Activated CD8-positive, alpha-beta memory T cell treated with anti-CD3 and anti-CD28 coated beads for 1 hour (primary cell): ENCODE measurements at places on chromosomes 4 and X.
A peak's percentile ranks its signal among the peaks of the same experiment; 100 is the strongest.

GRCh38 chr4:109947457-109947856 lies 34.8 kb downstream of the EGF start:
- no peak for DNase-seq

GRCh38 chr4:119026662-119027444 lies 108.8 kb upstream of the MYOZ2 start:
- no peak for DNase-seq

- DNase-seq, result no peak
These were observed 169.0 kb downstream of the CORIN start for GRCh38 chr4:47668810-47669408.

- DNase-seq, result peak; percentile 5
These were observed 95.1 kb downstream of the USP9X start for GRCh38 chrX:41180194-41180908.

DNA sequence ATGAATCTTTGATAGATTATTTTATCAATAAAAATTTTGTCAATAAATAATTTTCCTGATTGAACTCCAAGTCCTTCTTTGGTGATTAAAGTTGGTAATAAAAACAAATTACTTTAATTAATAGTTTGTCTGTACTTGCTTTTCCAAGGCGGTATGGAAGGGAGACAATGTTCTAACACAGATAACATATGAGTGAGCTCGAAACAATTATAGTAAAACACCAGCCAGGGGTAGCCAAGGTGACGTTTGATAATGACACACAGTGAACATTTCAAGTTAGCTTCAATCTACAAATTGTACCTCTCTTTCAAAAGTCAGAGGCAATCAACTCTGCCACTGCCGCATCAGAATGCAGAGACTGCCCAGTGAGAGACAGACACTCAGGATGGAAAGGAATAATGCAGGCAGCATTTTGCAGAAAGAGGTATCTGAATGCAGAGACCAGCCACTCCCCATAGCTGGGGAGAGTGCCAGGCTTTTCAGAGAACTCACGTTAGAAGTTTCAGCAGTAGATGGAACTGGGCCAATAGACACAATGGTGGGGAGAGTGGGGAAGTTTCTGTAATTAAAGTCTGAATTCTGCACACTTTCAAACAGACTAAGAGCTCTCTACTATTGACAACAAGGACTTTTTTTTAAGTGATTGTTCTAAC lies 18.1 kb upstream of the ATOH1 start:
- DNase-seq, result no peak

DNA sequence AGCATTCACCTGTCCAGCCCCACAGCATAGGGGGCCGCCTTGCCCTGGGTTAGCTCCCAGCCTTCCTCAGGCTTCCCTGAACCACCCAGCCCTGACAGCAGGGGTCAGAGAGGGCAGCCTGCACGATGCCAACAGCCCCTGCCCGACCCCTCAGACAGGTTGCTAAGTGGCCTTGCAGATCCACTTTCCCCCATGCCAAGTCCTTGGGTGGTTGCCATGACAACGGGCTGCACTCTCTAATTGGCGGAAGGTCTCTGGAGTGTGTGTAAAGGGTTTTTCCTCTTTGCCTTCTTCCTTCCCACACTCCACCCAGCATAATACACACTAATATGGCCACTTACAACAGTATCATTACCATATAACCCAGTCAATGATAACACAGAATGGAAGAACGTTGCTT lies 99.6 kb upstream of the AFAP1 start:
- no peak for DNase-seq

DNA sequence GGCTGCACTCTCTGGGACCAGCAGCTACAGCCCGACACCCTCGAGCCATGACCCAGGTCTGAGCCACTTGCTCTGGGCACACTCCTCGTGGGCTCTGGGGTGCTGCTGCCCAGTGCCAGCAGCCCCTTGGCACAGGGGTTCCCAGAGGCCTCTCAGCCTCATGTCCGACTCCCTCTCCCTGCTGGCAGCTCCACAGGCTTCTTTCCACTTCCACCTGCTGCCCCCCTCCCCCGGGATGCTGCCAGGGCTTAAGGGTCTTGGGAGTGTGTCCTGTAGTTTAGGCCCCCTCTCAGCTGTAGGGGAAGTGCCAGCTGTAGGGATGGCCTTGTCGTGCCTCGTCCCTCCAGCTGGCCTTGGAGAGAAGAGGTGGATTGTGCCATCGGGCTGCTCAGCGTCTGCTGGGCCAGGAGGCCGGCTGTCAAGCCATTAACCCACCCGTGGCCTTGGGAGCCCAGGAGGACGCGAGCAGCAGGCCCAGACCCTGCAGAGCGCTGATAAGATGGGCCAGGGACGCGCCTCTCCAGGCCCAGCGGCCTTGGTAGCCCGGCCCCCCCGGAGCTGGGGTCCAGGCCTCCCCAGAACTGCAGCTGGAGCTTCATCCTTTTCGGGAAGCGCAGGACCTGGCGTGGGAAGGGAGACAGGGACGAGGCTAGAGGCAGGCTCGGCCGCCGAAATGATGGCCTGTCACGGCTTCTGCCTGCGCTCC lies 1.0 kb upstream of the USP27X start:
- DNase-seq, result no peak

GRCh38 chr4:101145021-101145420 lies 202.3 kb downstream of the PPP3CA start:
- no peak for DNase-seq

DNA sequence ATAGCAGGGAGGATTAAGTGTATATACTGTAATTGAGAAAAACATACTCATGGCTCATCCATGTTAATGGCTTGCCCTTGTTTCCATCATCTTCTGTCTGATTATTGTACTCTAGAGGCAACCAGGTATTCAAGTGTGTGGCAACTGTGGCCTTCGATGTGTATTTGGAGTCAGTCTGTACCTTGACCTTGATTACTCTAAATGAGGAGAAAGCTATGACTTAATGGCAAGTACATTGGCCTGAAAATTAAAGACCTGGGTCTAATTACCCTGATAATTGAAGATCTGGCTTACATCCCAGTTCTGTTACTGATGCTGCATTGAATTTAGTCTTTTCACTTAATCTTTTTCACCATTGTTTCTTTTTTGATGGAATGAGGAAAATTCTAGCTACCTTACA lies 409.2 kb downstream of the CCSER1 start:
- no peak for DNase-seq

- no peak for DNase-seq
These were observed 25.4 kb upstream of the FAM47B start for GRCh38 chrX:34917146-34917545.

DNA sequence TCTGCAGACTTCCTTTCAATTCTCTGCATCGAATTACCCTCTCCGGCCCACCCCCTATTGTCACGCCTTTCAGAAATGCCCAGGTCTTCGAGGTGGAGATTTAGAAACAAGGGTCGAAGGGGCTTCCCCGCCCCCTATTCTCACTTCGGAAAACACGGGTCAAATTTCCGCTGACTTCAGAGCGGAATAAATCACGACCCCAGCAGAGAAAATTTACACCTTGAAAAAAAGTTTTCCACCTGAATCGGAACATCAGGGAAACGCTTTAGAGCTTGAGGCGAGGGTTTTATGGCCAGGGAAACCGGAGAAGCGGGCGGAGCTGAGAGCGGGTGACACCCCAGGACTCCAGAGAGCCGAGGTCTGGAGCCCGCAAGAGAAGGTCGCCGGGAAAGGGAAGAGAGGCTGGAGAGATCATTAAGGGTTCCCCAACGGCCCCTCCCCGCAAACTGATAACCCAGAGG lies 1.6 kb downstream of the SHISA3 start:
- DNase-seq, result no peak

DNA sequence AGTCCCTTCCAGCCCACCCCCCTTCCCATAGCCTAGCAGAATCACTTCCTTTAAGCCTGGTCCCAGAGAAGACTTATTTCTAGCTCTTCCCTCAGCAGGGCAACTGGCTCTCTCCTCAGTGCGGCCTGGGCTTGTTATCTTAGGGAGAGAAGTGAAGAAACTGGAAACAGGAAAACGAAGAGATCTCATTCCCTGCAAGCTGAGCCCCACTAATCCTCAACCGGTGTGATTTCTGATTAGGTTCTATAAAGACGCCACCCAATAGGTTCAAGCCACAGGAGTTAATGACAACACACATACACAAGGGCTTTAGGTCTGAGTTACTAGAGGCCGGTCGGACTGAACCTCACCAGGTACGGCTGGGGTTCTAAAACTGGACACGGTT lies 3.2 kb downstream of the GSX2 start:
- DNase-seq, result no peak

- no peak for DNase-seq
These were observed 135.1 kb downstream of the IRS4 start for GRCh38 chrX:108601276-108601675.

GRCh38 chr4:8356856-8357255 lies 83.7 kb downstream of the ACOX3 start:
- DNase-seq, result no peak

DNA sequence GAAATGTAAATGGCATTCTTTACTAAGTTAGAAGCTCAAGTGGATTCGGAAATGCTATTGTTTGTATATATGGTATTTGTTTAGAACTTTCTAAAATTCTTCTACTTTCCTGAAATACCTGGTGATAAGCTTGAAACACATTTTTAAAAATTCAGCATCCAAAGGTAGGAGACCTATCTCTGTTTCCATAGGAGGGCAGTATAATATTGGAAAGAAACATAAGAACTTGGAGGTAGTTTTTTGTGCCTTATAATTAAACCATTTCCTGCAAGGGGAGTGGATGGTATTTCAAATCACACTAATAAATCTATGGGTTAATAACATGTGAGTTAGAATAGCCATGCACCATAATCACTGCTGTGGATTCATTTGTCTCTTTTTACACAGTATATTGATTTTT lies 217.4 kb upstream of the AADAT start:
- DNase-seq, result no peak

GRCh38 chrX:42664680-42665079 lies 113.3 kb downstream of the PPP1R2C start:
- no peak for DNase-seq

- DNase-seq, result no peak
These were observed 138.0 kb downstream of the NSUN7 start for GRCh38 chr4:40887764-40888131.

DNA sequence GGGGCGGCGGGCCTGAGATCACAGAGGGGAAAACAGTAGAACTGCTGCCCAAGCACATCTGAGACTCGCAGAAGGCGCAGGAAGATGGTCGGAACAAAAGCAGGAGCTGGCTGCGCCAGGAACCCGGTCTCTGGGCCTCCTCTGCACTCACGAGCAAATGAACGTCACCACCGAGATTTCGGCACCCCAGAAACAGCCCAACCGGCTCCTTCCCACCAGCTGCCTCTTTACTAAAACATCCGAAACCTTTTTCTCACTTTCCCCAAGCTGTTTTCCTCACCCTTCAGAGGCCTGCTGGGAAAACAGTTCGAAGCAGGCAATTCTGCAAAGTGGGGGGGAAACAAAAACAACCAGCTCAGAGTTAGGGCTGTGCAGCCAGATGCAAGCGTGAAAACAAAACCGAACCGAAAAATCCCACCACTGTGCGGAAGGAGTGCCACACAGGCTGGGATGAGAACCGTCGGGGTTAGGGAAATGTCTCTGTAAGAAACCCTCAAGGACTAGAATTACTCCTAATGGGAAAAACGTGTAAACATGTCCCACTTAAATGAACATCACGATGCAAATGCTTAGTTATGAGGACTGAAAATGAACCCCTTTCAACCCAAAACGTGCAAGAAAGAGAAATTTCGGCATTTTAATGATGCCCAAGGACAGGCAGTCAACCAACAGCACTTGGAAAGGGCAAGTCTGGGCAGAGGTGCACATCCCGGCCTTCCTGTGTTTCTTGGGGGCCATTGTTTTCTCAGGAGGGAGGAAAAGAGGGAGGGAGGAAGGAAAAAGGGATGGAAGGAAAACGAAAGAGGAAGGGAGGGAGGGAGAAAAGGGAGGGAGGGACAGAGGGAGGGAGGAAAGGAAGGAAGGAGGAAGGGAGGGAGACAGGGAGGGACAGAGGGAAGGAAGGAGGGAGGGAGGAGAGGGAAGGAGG lies 15.8 kb downstream of the DHRSX start:
- DNase-seq, result no peak

DNA sequence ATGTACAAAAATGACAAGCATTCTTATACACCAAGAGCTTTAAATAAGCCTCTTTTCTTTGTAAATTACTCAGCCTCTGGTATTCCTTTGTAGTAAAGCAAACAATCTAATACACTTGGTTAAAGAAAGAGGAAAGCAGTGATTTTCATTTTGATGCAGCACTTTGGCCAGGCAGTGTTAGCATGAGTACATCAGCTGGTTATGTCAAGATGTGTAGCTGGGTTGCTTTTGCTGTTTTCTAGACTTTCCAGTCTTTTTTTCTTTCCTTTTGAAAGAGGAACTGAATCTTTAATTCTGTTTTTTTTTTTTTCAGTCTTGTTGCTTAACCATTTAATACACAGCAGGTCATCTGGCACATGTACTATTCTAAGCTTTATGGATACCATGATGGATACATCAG lies 167.1 kb upstream of the AADAT start:
- no peak for DNase-seq

GRCh38 chr4:114728426-114728825 lies 129.8 kb downstream of the UGT8 start:
- DNase-seq, result no peak

GRCh38 chr4:184727430-184727829 lies 6.5 kb downstream of the CENPU start:
- DNase-seq, result no peak

GRCh38 chr4:147360301-147360700 lies 120.6 kb upstream of the EDNRA start:
- no peak for DNase-seq

- no peak for DNase-seq
These were observed 3.5 kb upstream of the RNF212 start for GRCh38 chr4:1116838-1117237.

DNA sequence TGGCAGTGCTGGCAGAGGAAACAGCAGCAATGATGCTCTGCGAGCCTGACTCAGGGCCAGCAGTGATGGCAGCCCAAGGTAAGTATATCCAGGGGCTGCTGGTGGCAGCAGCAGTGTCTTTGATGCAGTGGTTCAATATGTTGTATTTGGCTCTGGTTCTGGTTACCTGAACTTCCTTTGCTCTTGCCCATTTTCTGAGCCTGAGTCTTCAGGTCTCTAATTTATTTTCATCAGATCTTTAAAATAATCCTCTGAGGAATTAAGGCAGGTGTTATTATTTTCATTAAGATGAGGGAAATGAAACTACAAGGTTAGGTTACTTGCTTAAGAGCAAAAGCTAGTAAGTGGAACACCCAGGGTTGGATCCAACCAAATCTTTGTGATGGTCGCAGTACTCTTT lies 102.8 kb upstream of the BMP2K start:
- DNase-seq, result no peak

DNA sequence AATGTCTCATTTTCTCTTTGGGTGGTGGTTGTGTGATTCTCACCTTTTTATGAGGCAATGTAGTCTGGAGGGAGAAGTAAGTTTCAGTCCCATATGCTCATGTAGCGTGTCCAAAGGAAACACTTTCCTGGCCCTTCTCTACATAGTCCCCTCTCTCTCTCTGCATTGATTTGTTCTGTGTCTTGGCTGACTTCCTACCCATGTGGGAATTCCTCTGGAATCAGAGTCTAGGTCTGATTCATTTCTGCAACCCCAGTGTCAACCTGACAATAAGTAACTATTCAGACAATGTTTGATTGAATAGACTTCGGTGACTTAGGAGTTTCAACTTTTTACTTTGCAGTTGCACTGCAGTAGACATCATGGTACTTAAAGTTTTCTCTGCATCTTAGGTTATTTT lies 2.7 kb upstream of the ALAS2 start:
- no peak for DNase-seq
